GM23338 (cell line): ENCODE measurements at places on chromosomes 16 and 17.

- DNase-seq, result no peak
Measured at GRCh38 chr16:71943887-71944286, 48.6 kb downstream of the IST1 start.

DNA sequence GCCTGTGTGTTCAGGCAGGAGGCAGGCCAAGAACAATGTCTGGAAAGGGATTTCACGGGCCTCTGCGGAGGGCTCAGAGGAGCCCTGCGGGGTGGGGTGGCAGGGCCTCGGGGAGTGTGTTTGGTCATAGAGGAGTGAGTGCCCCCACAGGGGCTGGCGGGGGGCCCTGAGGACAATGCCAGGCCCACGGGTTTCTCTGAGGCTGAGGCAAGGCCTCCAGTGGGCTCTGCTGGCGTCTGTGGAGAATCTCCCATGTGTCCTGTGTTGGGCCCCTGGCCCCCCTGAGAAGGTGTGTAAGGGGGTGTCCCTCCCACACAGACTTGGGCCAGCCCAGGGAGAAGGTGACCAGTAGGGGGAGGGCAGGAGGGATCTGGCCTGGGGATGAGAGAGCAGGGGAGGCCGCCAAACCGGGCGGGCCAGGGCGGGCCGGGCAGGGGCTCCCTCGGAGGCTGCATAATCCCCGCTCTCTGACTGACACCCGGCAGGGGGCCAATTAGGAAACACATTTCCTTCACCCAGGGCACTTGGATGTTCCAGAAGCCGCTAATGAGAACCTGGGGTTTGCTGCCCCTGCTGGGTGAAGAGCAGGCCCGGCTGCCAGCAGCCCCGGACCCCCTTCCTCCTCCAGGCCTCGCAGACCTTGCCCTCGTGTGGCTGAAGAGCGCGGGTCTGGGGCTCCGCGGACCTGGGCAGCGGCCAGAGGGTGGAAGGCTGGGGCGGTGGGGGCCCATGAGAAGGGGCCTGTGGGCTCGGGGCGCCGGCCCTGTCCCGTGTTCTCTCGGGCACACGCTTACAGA is 204.2 kb downstream of the NTN1 start:
- DNase-seq, result peak; percentile 49

DNA sequence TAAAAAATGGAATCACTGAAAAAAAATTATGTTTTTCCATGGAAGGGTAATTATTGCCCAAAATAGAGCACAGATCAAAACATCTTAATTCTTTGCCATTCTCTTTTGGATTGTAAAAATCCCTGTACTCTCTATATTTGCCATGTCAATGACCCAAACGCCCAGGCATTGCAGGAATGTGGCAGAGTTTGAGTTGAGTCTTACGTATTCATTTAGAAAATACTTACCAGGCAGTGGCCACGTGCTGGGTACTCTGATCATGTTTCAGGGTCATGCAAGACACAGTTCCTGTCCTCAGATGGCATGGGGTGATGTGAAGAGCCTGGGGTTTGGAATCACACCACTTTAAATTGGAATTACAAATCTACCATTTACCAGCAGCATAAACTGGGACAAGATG is 267.7 kb downstream of the ABCC12 start:
- peak; percentile 65 for DNase-seq

- no peak for DNase-seq
Measured at GRCh38 chr17:44593156-44593555, 35.9 kb downstream of the FZD2 start.

DNA sequence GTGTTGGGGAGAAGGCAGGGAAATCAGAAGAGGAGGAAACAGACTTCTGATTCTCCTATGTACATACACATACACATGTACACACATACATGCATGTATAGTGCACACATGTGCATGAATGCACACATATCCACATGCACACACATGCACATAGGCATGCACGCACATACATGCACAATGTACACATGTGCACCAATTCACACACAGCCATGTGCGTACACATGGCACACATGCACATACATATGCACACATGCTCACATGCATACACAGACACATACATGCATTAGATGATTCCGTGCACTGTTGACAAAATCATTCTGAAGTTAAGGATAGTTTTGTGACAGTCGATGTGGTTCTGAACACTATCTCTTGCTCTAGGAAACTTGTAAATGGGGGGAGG is 214.0 kb upstream of the CDH13 start:
- DNase-seq, result no peak

- DNase-seq, result no peak
Measured at GRCh38 chr17:19718041-19718612, 1.7 kb upstream of the SLC47A2 start.

DNA sequence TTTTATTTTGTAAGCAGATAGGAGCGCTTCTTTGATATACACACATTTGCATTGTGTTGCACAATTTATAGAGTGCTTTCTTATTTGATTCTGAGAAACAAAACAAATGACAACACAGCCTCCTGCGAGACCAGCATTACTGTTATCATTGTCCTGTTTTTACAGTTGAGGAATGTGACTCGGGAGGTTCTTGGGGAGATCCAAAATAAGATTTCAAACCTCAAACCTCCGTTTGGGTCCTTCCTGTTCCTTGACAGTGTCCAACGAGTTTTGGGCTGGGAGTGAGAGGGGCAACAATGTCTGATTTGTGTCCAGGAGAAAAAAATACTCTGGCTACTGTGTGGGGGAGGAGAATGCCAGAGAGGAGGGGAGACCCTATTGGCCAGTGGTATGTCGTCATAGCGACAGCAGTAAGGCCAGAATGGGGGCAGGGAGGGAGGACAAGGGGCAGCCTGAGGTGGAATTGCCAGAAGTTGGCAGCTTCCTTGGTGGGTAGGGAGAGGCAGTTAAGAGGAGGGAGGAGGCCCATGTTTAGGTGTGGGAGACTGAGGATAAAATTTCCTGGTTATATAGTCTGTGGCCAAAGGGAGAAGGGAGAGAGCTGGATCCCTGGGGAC is 45.5 kb downstream of the TMEM132E start:
- DNase-seq, result peak; percentile 48

- DNase-seq, result no peak
Measured at GRCh38 chr17:33071656-33072055, 80.0 kb downstream of the SPACA3 start.

DNA sequence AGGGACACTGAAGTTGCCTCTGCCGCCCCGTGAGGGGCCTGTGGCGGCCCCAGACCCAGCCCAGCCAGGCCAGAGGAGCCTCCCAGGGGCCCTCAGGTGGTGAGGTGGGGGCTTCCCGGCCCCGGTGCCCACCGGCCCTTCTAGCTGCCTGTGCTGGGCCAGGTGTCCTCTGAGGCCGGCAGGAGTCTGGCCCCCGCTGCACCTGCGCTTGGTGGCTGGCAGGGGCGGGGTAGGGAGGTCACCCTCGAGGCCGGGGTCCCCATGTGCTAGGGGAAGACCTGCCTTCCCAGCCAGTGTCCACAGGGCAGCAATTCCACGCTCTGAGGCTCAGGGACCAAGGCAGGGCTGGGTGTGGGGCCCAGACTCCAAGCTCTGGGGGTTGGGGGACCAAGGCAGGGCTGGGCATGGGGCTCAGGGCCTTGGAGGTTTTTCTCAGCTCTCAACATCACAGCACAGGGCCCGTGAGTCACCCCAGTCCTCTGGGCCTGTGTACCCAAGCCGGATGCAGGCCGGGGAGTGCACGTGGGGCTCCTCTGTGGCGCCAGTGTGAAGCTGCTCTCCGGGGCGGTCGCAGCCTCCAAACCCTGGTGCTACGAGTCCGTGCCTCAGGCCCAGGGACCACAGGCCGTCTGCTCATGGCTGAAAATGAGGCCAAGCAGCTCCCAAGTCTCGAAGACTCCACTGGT is 1.3 kb upstream of the CCDC154 start:
- no peak for DNase-seq

DNA sequence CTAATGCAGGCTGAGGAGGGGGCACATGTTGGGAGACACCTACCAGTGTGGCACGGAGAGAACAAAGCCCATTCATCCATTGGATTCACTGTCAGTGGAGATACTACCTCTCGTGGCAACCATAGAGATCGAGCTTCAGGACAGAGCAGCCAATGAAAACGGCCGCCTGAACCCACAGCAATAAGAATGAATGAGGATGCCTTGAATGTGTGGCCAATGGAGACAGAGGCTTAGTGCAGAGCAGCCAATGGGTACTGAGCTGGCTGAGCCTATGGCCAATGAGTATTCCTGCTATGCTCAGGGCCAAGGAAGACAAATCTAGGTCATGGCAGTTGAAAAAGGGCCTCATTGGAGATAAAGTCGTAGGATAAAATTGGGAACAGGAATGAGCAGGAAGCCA is 10.9 kb downstream of the ARHGEF15 start:
- peak; percentile 49 for DNase-seq

- DNase-seq, result peak; percentile 79
Measured at GRCh38 chr16:31201582-31202413, 762 bp downstream of the PYCARD start.

DNA sequence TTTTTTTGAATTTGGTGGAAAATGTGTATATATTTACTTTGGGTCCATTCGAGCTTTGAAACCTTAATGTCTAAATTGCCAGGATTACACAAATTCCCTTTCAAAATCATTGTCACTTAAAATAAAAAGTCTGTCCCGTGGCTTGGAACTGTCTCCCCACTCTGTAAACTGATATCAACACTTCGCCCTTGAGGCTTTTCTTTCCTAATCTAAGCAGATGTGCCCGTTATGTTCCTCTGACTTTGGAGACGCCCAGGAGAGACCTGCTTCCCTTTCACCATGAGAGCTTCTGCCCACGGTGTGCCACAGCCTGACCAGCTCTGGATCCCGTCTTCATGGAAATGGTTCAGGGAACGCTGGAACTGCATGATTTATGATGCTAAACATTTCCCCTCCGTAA is 151.3 kb downstream of the C16orf95 start:
- no peak for DNase-seq

- DNase-seq, result no peak
Measured at GRCh38 chr16:78246559-78246958, 147.1 kb downstream of the WWOX start.
